Activated B cell treated with CpG ODN at 0.5 μM for 24 hours (primary cell): ENCODE measurements at places on chromosomes 1 and 21. TPM values are rescaled to one million over a fixed set of nuclear protein-coding genes. Genes with fewer than 3 reads are reported as not detected.

HES3 gene
- not detected in 2 replicates for total RNA-seq

GRCh38 chr1:23423415-23424292 is 894 bp downstream of the TCEA3 start:
- DNase-seq: no peak

- no peak for DNase-seq
Observed at GRCh38 chr1:184959626-184960025, 14.7 kb downstream of the NIBAN1 start.

- no peak for DNase-seq
Observed at GRCh38 chr1:30008998-30009657, 714.3 kb downstream of the MATN1 start.

DNA sequence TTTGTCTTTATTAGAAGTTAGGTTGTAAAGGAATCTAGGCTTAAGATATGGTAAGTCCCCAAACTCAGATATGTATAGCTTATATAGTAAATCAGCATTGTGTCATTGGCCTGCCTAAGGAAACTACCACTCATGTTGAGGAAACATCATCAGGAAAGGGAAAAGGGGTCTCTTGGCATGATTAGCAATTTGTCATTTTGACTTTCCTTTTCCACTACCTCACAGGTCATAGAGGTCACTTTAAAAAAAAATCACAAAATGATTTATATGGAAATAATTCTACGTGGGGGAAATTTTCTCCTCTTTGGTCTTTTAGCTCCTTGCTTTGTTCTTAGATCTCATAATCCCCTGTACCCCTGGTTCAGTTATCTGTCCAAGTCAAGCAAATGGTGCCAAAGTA is 213.5 kb downstream of the RPS6KC1 start:
- no peak for DNase-seq

UBE2J2 gene
- total RNA-seq: 79.2 and 89.9 TPM in 2 replicates
